Activated CD8-positive, alpha-beta T cell treated with anti-CD3 and anti-CD28 coated beads for 36 hours (primary cell): ENCODE measurements at places on chromosomes 1 and 21.

DNA sequence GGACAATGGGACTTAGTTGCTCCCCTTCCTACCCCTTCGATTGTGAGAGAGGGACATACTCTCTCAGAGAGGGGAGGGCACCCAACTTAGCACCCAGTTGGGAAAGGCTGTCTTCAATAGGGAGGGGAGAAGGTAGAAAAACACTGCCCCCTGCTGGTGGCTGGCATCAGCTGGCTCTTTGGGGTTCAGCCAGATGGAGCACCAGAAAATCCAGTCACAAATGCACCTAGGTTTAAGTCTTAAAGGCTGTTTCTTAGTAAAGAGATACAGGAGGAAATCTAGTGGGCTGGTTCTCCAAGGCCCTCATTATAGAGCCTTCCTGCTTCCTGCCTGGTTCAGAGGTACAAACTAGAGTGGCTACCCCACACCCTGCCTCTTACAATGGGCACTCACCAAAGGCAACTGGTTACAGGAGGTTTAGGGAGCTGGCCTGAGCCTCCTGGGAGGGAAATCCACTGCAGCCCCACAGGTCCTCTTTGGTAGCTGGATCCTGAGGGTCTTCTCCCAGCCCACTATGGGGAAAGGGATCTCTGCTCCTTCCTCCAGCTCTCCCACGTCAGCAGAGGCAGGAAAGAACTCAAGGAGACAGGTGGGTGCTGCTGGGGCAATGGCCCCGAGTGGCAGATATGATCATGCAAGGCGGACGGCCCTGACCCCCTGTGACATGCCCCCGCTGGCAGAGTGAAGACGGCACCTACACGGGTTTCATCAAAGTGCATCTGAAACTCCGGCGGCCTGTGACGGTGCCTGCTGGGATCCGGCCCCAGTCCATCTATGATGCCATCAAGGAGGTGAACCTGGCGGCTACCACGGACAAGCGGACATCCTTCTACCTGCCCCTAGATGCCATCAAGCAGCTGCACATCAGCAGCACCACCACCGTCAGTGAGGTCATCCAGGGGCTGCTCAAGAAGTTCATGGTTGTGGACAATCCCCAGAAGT lies 28.3 kb downstream of the EIF2D start:
- DNase-seq, result peak; percentile 91

DNA sequence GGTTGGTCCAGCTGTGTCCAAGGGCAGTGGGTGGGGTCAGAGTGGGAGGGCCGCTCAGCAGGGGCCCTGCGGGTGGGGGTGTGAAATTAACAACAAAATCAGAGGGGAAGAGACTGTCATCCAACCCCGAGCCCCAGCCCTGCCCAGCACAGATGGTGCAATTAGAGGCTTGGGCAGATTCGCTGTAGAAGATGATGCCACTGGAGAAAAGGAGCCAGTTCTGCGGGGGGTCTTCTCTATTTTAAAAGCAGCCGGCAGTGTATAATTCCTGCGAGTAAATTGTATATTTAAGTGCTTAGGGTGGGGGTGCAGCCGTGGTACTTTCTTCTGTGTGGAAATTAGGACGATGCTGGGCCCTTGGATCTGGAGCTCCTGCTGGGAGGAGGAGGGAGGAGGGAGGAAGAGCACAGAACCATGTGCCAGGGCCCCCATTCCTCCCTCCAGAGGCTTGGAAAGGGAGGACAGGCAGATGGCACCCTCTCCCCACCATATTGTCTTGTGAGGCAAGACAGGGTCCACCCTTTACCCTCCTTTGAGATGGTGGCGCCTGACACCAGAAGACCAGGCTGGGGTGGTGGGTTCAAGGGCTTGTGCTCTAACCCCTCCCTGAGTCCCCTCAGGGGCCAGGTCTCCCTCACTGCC lies 89.2 kb downstream of the ACTL8 start:
- DNase-seq, result no peak

DNA sequence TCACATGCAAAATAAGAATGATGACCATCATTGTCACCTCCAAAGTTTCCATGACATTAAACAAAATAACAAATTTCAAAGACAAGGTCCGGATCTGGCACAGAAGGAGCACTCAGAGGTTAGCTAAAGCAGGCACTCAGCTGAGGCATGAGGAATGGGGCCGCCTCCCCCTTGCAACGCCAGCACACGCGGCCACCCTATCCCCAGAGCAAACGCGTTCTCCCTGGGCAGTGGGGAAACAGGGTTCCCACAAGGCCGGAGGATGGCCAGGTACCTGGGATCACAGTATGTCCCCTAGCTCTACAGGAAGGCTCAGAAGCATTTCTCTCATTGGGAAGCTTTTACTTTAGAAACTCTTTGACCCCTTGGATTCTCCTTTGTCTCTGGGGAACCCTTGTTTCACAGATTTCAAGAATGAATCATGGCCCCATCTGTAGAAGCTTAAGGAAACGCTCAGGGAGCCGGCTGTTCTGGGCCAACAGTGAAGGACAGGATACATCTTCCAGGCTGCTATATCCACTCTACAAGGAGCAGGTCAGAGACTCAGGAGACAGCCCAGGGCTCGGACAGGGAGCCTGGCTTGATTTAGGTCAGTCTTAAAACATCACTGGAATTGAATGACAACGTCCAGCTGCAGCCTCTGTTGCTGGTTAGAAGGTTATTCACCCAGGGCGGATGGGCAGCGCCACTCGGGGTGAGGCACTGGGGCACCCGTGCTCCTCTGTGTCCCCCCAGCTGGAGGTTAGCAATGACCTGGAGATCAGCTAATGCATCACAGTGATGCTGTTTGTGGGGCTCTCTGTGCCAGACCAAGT lies 496.4 kb downstream of the NPHP4 start:
- no peak for DNase-seq

GRCh38 chr1:19557609-19558051 lies 72.3 kb upstream of the CAPZB start:
- DNase-seq, result no peak

DNA sequence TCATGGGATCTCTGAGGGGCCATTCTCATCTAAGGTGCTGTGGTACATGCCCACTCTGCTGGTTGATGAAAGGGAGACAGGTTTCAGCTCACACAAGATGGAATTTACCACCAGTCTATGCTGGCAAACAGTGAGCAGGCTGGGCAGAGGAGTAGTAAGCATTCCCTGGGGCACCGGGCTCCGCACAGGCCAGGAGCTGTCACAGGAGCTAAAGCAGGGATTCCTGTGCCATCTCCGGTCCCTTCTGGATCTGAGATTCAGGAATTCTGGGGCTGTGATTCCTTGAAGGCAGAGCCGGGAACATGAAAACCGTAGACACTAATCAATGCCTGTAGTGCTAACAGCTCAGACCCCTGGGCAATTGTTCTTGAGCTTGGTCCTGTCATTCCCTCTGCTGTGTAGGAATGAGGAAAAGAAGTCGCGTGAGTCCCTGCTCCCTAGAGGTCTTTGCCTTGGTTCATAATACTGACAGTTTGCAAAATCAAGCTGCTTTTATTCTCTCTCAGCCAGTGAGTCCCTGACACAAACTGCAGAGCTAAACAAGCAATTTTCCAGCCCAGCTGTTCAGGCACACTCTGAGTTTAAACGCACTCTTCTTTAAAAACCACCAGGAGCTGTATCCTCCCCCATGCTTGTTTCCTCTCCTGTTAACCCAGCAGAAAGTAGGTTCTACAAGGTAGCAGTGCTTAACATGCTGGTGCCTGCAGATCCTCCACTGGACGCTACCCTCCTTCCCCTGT lies 52.5 kb downstream of the MDM4 start:
- DNase-seq, result no peak

- no peak for DNase-seq
Observed at GRCh38 chr1:193614817-193615216, 428.4 kb upstream of the B3GALT2 start.

DNA sequence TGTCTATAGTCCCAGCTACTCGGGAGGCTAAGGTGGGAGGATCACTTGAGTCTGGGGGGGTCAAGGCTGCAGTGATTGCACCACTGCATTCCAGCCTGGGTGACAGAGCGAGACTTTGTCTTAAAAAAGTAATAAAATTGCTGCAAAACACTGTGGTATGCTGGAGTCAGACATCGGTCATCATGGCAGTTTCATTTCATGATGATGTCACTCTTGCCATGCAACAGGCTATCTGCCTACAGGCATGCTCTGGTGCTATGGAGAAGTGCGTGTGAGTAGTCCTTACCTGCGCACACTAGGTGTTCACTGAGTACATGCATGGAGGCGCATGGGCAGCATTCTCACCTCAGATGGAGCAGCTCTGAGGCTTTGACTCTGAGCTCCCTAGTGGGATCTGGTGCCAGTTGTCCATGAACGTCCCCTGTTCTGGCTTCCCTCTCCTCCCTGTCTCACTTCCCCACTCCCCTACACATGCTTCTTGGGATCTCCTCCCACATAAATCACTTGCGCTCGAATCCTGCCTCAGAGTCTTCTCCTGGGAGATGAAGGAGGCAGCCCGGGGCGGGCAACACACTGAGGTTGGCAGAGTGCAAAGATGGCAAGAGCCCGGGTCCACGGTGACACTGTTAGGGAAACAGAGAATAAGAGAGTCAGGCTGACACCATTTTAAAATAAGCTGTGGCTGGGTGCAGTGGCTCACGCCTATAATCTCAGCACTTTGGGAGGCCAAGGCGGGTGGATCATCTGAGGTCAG lies 10.4 kb upstream of the CELA3B start:
- no peak for DNase-seq

- peak; percentile 41 for DNase-seq
Observed at GRCh38 chr1:206909161-206909882, 12.1 kb downstream of the IL24 start.

DNA sequence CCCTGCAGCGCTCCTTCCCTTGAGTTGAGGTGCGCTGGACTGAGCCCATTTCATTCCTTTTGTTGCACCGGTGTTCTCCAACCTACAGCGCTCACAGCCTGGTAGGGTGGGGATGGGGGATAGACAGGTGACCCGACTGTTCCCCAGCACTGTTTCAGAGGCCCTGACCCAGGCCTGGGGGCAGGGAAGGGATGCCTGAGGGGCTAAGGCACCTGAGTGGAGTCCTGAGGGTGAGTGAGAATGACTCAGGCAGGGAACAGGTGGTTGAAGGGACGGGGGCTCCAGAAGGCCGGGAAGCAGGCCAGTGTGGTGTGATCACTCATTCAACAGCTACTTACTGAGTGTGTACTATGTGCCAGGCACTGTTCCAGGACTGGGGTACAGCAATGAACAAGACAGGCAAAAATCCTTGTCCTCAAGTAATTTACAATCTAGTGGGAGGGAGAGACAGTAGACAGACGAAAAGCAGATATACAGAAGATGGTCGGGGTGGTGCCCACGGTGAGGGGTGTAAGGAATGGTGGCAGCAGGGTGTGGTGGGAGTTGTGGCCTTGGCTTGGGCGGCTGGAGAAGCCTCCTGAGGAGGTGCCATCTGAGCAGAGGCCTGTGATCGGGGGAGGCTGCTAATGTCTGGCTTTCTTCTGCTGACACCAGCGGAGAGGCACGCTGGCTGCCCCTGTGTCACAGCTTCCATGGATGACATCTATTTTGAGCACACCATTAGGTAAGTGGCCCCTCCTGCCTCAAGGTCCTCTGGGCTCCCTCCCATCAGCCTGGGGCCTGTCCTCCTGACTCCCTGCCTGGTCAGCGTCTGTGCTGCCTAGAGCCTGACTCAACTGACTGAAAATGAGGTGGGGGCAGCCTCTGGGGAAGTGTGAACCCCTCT lies 37.4 kb downstream of the ACOT11 start:
- DNase-seq, result no peak

DNA sequence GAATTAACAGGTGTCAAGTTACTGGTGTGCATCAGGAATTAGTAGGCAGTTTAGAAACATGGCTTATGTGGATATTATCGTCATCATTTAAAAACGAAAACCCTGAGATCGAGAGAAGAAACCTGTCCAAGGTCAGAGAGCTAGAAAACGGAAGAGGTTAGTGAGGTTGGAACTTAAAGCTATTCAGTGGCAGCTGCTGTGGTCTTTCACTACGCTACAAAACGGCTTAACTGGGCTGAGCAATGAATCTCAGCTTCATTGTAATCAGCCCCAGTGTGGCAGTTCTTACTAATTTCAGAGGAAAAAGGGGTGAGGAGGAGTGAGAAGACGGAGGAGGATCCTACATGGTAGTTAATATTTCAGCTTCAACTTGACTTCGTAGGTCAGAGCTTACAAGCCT lies 77.9 kb downstream of the DAB1 start:
- no peak for DNase-seq

DNA sequence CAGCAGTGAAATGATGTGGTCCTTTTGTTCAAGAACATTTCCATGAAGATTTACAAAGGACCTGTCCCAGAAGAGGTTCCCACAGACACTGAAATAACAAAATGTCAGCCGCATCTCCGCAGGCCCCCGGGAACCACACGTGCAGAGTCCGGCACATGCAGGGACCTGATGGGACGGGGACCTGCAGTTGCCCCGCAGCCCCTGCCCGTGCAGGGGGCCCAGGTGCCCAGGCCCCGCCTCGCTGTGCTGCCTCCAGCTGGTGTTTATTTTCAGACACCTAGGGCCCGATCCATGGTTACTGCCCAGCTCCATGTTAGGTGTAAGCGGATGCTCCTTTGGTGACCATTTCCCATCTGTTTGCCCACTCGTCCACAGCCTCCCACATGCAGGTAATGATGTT lies 149.3 kb upstream of the ARHGEF16 start:
- DNase-seq, result no peak

- DNase-seq, result no peak
Observed at GRCh38 chr1:173201969-173202368, 5.2 kb downstream of the TNFSF4 start.

GRCh38 chr21:37593740-37594471 lies 227.3 kb downstream of the DYRK1A start:
- DNase-seq, result no peak

GRCh38 chr1:112058815-112059450 lies 69.5 kb upstream of the KCND3 start:
- no peak for DNase-seq

DNA sequence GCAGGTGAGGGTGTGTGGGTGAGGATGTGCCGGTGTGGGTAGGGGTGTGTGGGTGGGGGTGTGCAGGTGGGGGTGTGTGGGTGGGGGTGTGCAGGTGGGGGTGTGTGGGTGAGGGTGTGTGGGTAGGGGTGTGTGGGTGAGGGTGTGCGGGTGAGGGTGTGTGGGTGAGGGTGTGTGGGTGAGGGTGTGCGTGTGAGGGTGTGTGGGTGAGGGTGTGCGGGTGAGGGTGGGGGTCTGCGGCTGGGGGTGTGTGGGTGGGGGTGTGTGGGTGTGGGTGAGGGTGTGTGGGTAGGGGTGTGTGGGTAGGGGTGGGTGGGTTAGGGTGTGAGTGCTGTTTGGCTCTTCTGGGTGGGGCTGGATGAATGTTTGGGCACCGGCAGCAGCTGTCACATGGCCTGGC lies 241.4 kb upstream of the POTED start:
- DNase-seq, result no peak

- DNase-seq, result no peak
Observed at GRCh38 chr1:212975111-212975918, 25.0 kb downstream of the VASH2 start.

GRCh38 chr1:62882201-62883104 lies 98.5 kb downstream of the ATG4C start:
- DNase-seq, result no peak

DNA sequence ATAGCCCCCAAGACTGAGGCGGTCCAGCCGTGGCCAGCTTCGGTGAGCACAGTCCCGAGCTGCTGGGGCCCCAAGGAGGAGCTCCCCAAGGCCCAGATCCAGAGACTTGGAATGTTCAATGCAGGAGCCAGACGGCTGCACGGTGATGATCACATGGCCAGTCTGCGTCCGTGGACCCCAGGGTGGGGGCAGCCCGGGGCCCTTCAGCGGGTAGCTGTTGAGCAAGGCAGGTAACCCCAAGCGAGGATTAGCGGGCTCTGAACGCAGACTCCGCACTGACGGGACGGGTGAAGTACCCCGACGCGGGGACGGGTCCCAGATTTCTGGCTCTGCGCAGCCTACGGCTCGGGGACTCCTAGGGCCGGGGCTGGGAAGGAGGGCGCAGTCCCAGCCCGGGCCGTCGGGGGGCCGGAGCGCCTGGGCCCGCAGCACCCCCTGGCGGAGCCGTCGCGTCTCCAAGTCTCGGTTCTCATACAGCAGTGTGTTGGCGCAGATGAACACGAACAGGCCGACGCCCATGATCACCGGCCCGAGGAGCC lies 2.7 kb downstream of the TMEM200B start:
- DNase-seq, result peak; percentile 81
